ENCODE measurements at places on chromosomes 2 and 18.

DNA sequence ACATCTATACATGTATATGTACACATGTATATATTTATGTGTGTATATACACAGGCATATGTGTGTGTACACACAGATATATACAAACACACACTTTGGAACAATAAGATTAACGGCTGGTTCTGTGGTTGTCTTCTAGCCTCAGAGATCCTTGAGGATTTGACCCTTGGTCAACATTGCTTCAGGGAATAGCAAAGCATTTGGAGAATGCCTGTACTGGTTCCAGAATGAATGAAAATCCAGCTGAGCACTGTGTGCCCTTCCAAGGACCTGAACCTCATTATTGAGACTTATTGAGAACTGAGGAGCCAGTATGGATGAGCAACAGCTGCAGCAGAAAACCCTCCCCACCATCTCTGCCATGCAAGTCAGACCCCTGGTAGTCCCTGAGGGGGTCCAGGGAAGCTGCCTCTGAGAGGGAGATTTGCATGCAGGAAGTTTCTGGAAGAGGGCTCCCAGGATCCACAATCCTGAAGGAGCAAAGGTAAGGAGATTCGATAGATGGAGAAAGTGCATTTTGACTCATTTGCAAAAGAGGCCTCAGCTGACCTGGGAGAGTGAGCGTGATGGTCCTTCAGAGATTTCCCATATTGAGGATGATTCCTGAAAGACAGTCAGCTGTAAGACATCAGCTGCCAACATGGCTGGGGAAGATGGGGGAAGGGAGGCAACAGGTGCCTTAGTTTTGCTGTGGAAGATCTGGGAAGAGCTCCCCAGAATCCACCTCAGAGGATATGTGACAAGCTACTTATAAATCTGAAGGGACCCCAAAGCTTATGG, 166.6 kb upstream of the NCKAP5 start:
- no peak for DNase-seq

DNA sequence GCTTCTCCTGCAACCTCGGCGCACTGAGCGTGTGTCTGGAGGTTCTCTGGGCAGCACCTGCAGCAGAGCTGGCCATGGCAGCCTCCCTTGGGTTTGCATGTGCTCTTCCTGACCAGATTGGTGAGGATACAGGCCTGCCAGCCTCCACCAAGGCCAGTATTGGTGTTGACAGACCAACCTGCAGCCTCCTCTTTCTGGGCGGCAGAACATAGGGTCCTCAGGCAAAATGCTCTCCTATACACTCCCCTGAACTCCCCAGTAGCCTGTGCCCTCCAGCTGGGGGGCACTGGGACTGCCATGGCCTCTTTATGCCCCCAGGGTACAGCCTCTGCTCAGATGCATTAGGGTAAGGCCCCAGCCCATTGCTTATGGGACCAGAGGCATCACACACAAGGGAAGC, 131.9 kb upstream of the SPRED2 start:
- DNase-seq: no peak

GRCh38 chr18:53056064-53056463, 716.1 kb downstream of the DCC start:
- no peak for DNase-seq

DNA sequence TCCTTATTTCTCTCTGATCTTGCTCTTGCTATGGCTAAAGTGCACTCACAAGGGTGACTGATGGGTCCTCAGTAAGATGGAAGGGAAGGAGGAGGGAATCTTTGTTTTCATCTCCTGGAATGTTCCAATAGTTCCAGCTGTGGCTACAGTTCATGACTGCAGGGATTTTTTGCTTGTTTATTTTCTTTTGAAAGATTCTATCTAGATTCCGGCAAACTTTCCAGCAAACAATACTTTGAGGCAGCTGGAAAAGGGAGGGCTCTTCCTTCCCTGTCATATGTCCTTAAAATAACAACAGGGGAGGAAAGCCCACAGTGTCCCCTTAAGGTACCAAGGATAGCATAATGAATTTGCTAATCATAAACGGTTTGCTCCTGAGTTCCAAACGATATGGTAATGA, 111.3 kb upstream of the SLC14A2 start:
- DNase-seq: no peak

GRCh38 chr18:813172-814071, 1.4 kb upstream of the YES1 start:
- peak; percentile 43 for DNase-seq

DNA sequence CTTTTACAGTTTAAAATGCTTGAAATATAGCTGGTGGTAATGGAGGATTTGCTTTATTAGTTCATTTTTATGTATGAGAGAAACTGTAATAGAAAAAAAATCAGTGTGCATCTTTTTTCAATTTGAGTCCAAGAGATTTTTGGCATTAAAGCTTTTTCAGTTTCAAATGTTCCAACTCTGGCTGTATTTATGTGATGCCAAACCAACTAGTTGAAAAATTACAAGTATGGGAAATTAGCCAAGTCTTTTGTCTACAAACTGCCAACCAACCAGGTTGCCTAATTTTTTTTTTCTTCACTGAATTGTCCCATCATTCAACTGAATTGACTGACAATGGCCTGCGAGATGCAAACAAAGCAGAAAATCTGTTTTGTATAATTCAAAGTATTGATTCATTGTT, 95.7 kb downstream of the ICOS start:
- no peak for DNase-seq
